Posterior cingulate gyrus (tissue), 11 donors: ENCODE measurements at places on chromosomes 3 and 15.

- DNase-seq: no peak
These were observed 459.5 kb downstream of the NR2F2 start for GRCh38 chr15:96790004-96790403.

GRCh38 chr15:100772892-100773520, 106.6 kb upstream of the ALDH1A3 start:
- DNase-seq: no peak

- no peak for DNase-seq
These were observed 47.3 kb downstream of the ZDHHC19 start for GRCh38 chr3:196163666-196164493.

GRCh38 chr3:135975536-135975935, 10.0 kb downstream of the PPP2R3A start:
- no peak for DNase-seq

GRCh38 chr3:171815973-171816595, 5.8 kb upstream of the PLD1 start:
- DNase-seq: no peak

- DNase-seq: no peak
These were observed 122.2 kb upstream of the DCBLD2 start for GRCh38 chr3:99023590-99024192.

- no peak for DNase-seq
These were observed 46.5 kb downstream of the ULK4 start for GRCh38 chr3:41915353-41915752.

DNA sequence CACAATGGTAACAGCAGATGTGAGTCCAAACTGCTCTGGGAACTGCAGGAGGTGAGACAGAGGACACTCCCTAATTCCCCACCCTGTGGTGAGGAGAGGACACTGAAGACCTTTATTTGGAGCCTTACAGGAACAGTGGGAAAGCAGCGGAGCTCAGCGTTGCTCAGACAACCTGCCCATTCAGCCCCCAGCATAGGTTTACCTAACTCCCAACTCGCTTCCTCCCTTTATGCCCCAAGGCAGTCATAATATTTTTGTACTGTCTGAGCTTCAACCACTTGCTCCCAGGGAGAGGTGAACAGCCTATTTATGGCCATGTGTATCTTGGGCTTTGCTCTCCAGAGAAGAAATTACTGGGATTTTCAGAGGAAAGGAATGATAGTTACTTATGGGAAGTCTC, 34.1 kb downstream of the SHC4 start:
- DNase-seq: no peak

- no peak for DNase-seq
These were observed 21.3 kb upstream of the GOLIM4 start for GRCh38 chr3:168117059-168117458.

GRCh38 chr3:77536038-77536775, 496.3 kb downstream of the ROBO2 start:
- DNase-seq: no peak

DNA sequence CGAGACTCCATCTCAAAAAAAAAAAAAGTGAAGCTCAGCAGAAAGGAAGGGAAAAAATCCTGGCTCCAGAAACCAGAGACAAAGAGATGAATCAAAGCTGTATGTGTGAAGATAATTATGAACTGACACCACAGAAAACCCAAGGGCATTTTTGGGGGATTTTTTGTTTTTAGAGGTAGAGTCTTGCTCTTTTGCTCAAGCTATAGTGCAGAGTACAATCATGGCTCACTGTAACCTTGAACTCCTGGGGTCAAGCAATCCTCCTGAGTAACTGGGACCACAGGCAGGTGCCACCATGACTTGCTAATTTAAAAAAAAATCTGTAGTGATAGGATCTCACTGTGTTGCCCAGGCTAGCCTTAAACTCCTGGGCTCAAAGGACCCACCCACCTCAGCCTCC, 22.8 kb downstream of the HCLS1 start:
- no peak for DNase-seq

DNA sequence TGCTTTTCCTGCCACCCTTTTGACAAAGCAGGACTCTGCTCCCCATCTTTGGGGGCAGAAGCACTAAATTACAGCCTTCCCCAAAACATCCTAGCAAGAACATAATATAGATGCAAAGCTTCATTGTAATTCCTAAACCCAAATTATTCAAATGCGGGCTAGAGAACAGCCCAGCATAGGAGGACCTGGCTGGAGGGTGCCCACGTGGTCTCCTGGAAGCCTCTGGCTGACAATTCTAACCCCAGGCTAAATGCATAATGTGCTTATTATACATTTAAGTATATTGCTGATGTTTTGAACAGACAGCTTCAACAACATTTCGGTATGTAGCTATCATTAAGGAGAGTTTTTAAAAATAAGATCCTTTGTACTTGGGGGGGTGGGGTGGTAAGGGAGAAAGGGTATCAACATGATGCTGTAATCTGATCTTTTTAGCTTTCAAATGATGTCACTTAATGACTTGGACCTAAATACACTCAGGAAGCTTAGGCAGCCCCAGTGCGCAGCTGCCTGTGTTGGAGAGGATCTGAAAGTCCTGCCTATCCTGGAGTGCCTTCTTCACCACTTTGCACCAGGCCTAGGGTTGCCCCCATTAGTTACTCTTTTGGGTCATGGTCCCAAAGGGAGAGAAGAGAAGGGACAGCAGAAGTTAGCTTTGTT, 57.2 kb upstream of the USP3 start:
- no peak for DNase-seq

GRCh38 chr3:2770451-2770850, 339.7 kb downstream of the IL5RA start:
- DNase-seq: no peak

GRCh38 chr15:55277116-55277564, 12.5 kb downstream of the RAB27A start:
- DNase-seq: no peak

- no peak for DNase-seq
These were observed 98.6 kb upstream of the C15orf61 start for GRCh38 chr15:67422296-67422695.

DNA sequence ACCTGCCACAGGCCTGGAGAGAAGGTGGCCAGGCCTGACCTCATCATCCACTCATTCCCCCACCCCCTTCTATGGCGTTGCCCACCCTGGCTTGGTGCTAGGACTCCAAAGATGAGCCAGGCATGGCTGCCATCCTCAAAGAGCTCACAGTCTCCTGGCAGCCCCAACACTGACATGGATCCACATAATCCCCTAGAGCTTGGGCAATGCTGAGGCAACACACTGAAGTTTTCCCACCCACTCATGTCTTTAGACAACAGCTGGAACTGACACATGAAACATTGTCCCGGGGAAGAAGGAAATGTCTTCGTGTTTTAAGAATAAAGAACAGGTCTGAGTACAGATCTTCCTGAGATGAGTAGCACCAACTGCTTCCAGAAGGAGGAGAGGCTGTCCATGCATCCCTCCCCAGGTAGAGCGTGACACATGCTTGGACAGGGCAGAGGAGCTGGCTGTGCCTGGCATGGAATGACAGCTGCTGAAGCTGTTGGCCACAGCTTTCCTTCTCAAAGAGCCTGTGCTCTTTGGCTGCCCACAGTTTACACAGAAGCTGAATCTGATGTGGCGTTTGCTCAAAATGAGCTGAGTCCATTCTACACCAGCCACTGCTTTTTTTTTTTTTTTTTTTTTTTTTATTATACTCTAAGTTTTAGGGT, 70.1 kb downstream of the HOMER2 start:
- DNase-seq: no peak

DNA sequence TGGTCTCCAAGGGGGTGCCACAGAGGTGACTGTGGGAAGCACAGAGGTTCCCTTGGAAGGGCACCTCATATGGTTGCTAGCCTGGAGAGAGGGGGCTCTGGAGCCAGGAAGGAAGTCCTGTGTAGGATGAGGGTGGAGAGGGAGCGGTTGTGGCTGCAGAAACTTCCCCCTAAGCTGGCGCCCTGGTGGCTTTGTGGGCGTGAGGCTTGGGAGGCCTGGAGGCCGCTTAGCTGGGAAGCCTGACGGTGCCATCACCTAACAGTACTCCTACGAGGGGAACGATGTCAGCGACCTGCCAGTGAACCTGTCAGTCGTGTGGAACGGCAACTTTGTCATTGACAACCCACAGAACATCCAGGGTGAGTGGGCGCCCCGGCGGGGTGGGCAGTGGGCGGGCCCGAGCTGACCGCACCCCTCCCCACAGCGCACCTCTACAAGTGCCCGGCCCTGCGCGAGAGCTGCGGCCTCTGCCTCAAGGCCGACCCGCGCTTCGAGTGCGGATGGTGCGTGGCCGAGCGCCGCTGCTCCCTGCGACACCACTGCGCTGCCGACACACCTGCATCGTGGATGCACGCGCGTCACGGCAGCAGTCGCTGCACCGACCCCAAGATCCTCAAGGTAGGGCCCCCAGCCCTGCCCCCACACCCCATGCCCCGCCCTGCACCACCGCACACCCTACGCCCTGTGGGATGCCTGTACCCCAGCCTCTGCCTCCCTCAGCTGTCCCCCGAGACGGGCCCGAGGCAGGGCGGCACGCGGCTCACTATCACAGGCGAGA, 31.0 kb downstream of the PLXNA1 start:
- no peak for DNase-seq

DNA sequence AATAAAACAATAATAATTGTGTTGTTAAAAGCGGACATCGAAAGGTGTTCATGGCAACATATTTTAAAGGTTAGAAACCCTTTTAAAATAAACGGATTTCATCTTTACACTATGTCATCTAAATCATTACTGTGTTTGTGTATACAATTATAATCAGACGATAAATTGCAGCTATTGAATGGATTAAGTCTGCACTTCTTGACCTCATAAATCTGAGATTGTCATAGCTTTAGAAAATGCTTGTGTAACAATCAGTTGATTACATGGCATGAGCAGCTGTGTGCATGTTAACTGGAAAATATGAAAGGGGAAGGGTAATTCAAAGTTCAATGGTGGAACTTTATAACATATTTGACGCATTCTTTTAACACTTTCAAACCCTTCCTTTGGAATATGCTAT, 152.4 kb upstream of the MDFIC2 start:
- no peak for DNase-seq

- DNase-seq: no peak
These were observed 10.9 kb upstream of the GOLGA8B start for GRCh38 chr15:34594361-34594760.

DNA sequence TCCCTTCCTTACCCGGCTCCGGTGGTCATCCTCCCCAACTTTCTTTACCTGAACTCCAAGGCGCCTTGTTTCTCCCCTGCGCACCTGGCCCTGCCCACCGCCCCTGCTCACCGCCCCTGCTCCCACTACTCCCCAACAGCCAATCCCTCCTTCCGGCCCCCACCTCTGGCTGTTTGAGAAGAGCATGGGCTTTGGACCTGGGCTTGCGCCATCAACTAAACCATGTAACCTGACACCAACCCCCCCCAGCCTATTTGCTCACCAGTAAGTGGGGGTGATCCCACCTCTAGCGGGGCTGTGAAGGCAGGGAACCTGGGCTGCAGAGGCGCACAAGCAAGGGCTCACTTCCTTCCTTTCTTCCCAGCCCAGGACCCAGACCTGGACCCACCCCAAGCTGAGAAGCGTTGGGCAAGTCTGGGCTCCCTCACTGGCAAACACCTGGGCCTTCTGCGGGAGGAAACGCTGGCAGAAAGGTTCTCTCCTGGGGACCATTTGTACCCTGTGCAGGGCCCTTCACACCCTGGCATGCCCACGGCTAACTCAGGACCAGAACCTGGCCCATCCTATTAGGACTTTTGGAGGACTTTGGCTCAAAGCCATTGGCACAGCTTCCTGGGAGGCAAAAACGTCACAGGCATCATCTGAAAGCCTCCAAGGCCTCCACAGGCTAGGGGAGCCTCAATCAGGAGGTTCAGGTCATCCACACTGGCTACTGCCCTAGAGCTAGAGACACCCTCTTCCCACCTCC, at the start of gene PLXNB1:
PLXNB1 (minus strand) TSS at position 127 of the 748 bp plus-strand sequence. CDS start 5,475 bp downstream, outside the sequence.
- no peak for DNase-seq

DNA sequence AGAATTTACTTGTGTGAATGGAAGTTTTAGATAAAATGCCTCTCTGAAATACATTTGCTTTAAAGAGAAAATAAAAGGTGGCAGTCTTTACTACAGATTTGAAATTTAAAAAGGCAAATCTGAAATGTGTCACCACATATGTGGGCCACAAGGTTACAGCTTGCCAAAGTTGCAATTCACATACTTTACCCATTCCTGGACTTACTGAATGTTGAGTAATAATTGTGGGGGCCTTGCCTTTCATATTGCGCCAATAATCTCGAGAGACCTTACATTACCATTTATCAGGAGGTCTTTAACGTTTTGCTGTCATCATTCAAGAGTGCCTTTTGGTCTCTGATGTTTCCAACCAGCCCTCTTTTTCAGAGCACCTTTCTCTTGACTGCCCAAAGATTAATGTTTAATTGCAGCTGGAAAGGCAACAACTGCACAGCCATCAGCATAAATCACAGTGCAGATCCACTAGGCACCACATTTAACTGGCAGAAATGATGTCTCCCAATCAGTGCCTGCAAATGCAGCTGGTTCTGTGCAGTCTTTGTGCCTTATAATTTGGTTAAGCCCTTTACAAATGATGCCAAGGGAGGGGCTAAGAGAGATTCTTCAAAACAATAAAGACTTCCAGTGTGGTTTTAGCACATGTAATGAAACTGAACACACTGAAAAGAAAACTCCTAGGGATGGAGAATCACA, 206.8 kb downstream of the MAGI1 start:
- DNase-seq: no peak

GRCh38 chr3:82001276-82001923, 240.0 kb upstream of the GBE1 start:
- no peak for DNase-seq

DNA sequence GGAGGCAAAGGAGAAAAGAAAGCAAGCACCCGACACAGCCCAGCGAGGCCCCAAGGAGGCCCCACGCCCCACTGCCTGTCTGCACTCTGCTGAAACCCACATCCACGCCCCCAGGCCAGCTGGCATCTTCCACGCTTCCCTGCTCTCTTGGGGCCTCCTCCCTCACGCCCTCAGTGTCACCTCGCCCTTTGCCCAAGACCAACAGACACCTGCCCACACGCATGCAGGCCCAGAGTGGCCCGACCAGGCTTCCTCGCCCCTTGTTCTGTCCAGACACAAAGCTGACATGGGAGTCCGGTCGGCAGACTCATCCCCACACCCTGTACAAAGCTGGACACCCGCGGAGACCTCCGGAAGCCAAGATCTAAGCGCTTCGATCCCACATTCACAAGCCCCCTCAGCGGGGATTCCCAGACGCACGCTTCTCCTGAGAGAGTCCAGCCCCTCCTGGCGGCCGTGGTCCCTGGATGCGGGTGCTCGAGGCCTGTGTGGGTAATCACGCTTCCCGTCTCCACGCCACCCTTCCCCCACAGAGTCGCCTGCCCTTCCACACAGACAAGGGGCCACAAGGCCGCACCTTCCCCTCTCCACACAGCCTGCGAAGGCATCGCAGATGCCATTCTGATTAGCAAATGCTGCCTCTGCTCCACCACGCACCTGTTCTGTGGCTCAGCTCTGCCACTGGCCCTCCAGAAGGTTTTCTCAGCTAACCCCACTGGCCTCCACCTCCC, 176.6 kb downstream of the XXYLT1 start:
- DNase-seq: no peak

DNA sequence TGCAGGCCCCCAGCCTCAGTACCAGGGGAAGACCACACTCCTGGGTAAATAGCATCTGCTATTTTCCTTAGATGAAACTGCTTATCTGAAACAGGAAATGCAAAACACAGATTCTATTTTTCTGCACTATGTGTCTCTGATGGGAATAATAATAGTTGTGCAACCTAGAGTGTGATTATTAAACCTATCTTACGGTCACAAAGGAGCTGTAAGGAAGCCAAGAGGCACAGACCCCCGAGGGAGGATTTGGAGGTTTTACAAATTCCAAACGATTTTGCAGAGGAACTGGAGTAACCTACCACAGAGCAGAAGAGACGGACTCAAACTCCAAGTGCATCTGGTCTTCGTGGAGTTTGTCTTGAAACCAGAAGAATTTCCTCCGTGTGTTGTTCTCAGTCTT, 14.1 kb upstream of the APOD start:
- DNase-seq: no peak
